HT1080 (cell line): ENCODE measurements at places on chromosomes 5 and 9.

GRCh38 chr9:126926364-126926763 is 11.8 kb downstream of the RALGPS1 start:
- no peak for DNase-seq

DNA sequence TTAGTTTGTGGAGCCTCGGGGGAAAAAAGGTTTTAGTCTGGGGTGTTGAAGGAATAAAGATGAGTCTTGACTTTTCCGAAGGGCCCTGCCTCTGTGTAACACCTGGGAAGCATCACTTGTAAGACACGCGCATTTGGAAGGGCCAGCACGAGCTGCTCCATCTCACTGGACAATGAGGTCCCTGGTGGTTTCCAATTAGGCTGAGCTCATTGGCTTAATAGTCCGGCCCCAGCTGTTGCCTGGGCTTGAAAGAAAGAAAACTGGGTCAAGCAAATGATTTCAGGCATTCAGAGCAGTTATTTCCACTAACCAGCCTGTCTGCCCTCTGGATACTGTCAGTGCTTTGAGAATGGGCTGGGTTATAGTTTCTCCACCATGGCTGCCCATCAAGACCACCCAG is 64.5 kb downstream of the NSUN2 start:
- DNase-seq, result no peak

DNA sequence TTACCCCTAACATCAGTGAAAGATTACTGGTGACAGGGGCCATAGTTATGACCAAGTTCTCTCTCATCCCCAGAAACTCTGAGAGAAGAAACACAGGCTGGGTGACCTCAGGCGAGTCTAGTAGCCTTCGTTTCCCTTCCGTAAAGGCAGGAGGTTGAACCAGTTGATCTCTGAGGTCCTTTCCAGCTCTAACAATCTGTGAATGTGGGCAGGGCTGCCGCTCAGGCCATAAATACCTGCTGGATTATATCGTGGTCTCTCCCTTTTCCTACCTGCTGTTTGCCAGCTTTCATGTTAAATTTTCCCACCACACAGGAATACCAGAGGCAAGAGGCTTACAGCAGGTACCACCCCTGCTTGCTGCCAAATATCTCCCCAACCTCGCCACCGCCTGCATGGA is 357.5 kb downstream of the SH3GL2 start:
- no peak for DNase-seq

DNA sequence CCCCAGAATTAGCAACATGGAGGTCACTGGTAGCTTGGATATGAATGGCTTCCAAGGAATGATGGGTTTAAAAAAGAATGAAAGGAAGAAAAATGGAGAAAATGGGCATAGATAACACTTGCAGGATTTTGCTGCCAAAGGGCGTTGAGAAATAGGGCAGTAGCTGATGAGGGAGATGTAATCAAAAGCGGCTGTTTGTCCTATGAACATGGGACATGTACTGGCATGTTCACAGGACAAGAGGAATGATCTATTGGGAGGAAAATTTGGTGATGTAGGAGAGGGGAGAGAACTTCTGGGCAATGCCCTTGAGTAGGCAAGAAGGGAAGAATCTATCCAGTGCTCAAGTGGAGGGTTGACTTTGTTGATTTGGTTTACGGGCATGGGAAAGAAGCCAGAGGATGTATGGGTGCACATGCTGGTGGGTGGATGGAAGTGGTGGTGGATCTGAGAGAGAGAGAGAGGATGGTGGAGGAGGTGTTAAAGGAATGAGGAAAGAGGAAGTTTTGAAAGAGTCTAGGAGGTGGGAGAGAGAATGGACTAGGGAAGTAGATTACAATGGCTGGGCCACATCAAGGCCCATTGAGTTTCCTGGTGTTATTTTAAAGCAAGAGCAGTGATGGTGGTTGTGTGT is 115.1 kb upstream of the MVB12B start:
- DNase-seq, result no peak

GRCh38 chr9:77417566-77417965 is 230.6 kb downstream of the GNA14 start:
- DNase-seq, result peak; percentile 66

GRCh38 chr5:175235251-175235960 is 208.6 kb downstream of the DRD1 start:
- no peak for DNase-seq

DNA sequence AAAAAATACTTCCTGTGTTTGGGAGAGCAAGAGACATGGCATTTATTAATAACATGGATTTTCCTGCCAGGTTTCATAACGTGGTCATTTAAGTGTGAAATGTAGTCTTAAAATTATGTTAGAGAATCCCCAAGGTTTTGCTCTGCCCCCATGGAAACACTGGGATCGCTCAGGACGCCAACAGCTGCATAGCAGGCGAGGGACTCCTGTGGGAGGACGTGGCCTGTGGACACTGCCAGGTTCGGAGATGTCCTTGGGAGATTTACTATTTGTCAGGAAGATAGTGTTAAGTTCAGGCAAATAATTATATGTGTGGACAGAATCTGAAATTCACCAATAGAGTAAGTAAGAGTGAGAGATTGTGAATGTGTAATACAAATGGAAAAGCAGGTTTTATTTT is 977 bp downstream of the BTNL9 start:
- no peak for DNase-seq

DNA sequence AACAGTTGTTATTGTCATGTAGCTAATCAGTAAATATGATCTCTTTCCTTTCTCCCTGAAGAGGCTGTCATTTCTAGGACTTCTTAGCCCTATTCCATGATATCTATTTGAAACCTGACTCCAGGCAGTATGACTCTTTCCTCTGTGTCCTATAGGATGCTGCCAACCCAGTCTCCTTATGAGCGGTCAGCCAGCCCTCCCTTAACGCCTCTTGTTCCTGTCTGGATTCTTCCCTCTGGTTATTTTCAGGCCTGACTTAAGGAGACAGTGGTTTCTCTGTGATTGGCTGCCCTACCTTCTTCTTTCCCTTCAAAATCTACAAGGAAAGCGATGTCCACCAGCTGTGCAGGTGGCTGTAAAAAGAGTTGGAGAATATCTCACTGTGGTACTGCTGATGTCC is 19.4 kb upstream of the C5orf63 start:
- peak; percentile 69 for DNase-seq

DNA sequence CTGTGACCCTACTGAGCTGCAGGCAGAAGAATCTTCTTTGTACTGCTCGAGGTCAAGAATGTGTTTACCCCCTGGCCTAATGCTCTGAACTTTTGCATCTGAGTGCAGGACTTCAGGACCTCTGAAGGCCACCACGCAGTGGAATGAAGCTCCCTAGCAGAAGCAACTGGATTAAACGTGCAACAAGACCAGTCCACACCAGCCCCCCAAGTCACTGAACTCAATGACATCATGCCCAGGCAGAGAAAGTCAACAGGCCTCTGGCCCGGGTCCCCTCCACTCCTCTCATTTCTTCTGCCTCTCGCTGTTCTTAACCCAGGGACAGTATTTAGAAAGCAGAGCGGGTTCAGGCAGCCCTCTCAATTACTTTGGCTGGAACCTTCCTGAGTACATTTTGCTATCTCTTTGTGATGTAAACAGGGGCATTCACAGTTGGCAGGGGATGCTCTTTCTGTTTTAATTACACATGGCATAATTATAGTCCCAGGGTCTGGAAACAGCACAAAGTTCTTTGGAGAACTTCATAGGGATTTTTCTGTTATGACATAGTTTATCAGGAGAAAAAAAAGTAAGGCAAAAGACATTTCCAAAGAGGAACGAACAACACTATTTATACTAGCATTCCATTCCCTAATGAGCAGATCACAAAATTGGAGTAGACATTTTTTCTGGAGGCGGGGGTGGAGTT is 108.2 kb upstream of the SPATA31D4 start:
- DNase-seq, result no peak

DNA sequence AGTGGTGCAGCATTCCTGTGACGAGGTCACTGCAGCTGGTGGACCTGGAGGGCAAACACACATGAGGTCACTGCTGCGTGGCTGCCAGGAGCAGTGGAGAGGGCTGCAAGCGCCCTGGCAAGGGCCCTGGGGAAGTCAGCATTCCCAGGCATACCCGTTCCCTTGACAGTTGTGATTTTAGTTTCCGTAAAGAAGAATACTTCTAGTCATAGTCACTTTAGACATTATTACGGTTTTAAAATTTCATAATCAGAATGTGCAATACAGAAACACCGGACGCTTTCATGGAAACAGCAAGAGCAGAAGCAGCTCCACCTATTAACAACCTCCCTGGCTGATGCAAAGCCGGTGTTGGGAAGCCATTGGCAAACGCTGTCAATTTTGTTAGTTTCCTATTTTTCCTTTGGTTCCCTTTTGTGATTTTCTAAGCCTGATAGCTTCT is 129.8 kb downstream of the GADD45G start:
- DNase-seq, result no peak

GRCh38 chr9:25397746-25398145 is 280.5 kb downstream of the TUSC1 start:
- no peak for DNase-seq

DNA sequence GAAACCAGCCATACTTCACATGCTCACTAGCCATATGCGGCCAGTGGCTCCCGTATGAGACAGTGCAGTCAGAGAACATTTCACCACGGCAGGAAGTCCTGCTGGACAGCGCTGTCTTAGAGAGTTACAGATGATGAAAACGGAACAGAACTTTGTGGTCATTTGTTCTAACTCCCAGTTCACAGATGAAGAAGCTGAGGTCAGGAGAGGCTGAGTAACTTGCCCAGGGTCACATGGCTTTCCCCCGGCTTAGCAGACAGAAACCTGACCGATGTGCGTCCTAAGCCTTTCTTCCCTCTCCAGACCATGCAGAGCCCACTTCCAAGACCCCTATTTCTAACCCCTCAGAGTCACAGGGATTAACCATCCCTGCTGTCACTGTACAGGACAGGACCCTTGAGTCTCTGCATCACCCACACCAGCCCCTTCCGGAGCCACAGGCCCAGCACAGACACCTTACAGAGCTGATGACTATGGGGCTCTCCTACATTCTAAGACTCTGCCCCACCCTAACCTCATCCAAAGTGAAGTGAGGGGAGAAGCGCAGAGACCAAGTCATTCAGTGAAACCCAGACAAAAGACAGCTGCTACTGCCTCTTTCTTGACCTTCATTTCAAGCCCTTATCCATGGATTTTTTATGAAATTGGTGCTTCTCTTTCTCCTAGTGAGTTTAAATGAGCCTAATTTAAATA is 86.9 kb downstream of the PTPN3 start:
- no peak for DNase-seq

GRCh38 chr5:77012601-77013000 is 17.6 kb upstream of the AGGF1 start:
- DNase-seq, result peak; percentile 79

GRCh38 chr9:136496181-136496580 is 13.3 kb upstream of the SEC16A start:
- DNase-seq, result no peak

DNA sequence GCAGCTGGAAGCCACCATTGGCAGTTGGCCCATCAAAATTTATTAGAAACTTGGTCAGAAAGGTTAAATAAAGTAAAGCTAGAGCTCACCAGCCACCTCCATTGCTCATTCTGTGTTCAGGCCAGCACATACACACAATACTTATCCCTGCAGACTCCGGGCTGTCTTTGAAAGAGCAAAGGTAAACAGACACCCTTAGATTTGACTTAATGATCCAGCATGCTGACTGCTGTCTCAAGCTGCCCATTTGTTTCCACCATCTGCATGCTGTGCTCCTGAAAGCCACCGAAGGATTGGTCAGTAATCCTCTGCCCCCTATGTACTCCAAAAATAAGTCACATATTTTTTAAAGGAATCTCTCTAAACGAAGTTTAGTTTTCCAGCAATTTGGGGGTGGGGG is 1059.8 kb upstream of the DMAC1 start:
- DNase-seq, result no peak

DNA sequence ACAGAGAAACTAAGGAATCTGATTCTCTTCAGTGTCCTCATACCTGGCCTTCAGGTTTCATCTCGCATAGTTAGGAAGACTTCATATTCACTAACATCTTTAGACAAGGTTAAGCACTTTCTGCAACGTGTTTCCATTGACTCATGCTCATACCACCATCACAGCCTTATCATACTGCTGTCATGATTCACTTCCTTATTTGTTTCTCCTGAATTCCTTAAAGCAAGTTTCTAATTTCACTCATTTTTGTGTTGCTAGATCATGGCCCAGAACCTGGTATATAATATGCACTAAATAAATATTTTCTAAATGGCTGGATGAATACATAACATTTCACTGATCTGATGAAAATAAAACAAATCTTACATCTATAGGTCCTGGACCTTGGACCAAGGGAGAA is 472.9 kb downstream of the PRELID2 start:
- DNase-seq, result peak; percentile 87

DNA sequence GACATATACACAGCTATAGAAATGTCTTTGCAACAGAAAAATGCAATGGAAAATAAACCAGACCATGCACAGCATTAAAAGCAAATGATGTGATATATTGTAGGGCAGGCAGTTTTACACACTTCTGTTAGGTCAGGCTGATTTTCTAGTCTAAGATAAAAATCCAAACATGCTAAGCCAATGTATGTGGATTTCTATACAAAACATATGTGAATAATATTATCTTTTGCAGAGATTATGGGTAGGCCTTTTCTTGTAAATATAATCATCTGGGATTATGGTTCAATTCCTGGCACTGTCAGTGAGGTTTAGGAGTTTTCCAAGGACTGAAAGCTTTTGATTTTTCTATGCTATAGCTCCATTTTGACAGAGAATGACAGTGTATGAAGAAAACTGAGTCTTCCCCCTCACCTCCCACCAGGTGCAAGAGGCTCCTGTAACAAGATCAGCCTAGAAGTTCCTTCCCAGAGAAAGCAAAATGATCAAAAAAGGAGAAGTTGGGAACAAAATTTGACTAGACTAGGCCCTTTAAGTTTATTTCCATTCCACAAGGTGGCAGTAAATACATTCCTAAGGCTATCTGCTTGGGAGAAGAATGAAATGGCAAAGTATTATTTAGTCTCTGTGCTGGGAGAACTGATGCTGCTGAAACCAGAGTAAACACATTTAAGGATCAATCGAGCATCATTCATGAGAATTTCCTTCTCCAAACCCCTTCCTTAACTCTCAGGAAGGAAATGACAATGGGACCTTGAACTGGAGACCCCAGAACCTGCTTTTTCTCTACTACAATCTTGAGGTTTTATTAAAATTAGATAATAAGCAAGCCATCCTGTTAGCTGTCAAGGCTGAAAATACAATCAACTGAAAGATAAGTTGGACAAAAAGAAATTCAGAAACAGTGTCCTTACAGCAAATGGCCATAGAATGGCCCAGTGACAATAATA is 133.0 kb upstream of the TUT7 start:
- peak; percentile 23 for DNase-seq

- no peak for DNase-seq
Measured at GRCh38 chr5:10358999-10359398, 5.5 kb downstream of the MARCHF6 start.

GRCh38 chr9:96321515-96321914 is 19.5 kb upstream of the HSD17B3 start:
- DNase-seq, result no peak

DNA sequence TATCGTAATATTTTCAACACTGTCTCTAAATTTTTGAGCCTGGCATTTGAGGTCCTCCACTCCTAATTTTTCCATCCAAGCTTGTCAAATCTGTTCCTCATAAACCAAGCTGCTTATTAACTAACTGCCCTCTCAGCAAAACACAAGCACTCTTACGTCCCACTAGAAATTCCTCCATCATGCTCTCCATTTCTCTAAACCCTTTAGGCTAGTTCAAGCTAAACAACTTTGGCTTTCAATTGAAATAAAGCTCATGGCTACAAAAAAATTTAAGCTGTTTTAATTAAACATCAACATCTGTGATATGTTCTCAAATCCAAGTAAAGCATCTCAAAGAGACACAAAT is 45.7 kb downstream of the RNF145 start:
- no peak for DNase-seq

GRCh38 chr5:147391781-147392180 is 118.1 kb downstream of the DPYSL3 start:
- peak; percentile 77 for DNase-seq
